IMR-90 (cell line): ENCODE measurements at places on chromosomes 11 and 22. TPM values are rescaled to one million over a fixed set of nuclear protein-coding genes. Genes with fewer than 3 reads are reported as not detected.
A peak's percentile ranks its signal among the peaks of the same experiment; 100 is the strongest.

GRCh38 chr11:113895367-113896155 lies 9.0 kb upstream of the HTR3B start:
- DNase-seq, result no peak

Gene MEN1
- polyA plus RNA-seq, result 35.7 and 44.7 TPM in 2 replicates

DNA sequence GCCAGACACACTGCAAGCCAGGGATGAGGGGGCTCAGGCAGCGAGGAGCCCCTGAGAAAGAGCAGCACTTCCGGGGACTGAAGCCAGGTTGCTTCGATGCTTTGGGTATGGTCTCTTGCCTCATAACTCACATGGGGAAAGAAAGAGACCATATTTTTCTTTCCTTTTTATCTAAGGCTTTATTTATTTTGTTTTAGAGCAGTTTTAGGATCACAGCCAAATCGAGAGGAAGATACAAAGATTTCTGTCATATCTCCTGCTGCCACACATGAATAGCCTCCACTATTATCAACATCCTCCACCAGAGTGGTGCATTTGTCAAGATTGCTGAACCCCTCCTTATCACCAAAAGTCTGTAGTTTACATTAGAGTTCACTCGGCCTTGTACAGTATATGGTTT lies 24.3 kb upstream of the ADSL start:
- DNase-seq, result peak; percentile 50

GRCh38 chr22:22748297-22748743 lies 103.9 kb downstream of the GGTLC2 start:
- DNase-seq, result peak; percentile 52

DNA sequence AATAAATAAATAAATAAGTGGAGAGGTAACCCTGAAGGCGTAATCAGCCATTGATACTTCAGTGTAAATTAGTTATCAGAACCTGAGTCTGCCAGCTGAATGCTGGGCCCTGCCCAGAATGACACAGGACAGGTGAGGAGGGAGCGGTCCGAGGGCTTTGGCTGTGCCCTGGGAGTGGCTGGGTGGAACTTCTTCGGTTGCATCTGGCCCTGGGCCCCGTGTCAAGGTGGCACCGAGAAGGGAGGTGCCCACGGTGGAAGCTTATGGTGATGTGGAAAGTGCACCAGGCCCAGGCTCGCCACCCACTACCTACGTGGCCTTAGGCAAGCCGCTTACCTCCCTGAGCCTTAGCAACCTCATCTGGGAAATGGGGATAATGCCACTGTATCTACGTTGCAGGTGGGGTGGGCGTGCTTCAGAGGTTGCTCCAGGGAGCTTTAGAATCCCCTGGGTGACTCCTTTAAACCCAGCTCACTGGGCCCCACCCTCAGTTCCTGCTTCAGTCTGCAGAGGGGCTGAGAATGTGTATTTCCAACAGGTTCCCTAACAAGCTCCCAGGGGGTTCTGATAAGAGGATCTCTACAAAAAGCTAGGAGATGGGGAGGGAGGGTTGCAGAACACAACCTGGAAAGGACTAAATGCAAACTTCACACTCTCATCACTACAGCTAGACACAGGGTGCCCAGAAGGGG lies 38.8 kb downstream of the TXN2 start:
- DNase-seq, result no peak

DNA sequence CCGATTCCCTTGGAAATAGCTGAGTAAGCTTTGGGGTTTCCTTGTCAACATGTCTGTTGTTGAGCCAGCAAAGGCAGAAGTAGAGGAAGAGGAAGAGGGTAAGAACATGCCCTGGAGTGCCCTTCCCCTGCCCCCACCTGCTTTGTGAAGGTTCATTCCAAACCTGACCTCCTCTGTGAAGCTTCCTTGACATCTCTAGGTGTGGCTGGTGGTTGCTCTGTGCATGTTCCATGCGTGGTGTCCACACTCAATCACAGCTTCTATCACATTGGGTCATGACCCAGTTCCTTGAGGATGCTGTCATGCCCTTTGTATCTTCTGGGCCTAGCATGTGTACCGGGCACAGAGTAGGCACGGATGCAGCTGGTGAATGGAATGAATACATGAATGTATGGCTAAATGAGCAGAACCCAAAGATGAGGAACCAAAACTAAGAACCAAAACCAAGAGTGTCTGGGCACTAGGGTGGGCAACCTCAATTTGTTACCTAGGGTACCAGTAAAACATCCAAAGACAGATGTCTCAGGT lies 23.7 kb upstream of the FXYD6 start:
- DNase-seq, result no peak

DNA sequence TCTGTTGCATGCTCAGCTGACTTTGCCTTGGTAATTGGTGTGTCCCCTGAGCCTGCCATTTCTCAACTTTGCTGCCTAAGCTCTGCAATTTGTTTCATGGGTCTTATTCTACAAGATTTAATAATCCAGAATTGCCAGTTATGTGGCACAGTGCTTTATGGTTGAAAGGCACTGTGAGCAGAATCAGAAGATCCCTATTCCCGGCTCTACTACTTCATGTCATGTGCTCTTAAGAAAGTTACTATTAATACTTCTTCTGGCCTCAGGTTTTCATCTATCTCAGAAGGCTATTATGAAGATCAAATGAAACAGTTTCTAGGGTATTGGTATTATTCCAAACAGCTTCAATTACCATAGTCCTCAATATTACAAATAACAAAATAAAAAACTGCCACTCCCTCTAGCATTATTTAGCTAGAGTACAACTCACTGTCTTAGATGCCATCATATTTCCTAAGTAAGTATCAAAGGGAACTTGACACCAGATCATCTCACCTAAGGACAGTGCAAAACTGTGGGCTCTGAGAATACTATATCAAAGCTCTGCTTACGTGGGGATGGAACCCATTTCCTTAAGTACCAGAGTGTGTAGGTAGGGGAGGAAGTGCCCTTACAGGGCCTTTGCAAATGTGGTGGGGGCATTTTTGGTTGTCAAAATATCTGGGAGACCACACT lies 200.0 kb upstream of the PITPNB start:
- no peak for DNase-seq

Gene CHRNA10
- polyA plus RNA-seq, result 0.79 and 1.2 TPM in 2 replicates
